AG04450 (cell line): ENCODE measurements at places on chromosomes 5 and 9.

GRCh38 chr5:38316544-38317224 lies 58.3 kb downstream of the EGFLAM start:
- no peak for DNase-seq

DNA sequence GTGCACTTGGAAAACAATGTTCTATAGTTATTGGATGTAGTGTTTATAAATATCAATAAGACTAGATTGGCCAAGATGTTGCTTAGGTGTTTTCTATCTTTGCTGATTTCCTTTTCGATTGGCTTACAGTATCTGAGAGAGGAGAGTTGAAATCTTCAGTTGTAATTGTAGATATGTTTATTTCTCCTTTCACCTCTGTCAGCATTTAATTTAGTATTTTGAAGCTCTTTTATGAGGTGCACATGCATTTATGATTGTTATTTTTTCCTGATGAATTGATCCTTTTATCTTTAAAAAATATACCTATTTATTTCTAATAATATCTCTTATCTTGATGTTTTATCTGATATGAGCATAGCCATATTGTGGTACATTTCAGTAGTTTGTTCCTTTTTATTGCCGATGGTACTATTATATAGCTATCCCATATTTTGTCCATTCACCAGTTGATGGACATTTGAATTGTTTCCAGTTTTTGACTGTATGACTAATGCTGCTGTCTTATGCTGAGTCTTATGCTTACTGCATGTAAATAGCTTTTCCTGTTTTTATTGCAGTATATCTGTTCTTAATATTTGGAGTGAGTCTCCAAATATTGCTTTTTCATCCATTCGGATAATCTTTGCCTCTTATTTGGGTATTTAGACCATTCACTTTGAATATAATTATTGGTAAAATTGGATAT lies 34.7 kb downstream of the ERCC6L2 start:
- no peak for DNase-seq

GRCh38 chr9:114799925-114800324 lies 5.9 kb downstream of the TNFSF15 start:
- no peak for DNase-seq

DNA sequence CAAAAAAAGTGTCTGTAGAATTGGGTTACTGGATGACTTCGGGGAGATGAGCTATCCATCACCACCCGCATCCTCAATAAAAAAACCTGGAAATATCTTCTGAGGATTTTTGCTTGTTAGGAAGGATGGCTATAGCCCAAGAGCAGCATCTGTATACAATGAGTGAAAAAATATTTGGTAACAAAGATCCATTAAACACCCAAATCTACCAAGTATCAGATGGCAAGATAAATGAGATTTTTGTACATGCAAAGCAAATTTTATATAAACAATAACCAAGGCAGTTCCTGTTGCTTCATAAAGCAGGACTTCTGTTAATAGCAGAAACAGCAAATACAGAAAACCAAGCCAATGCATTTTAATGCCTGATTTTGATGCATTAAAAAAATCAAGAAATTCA lies 166.6 kb downstream of the SLC28A3 start:
- no peak for DNase-seq

DNA sequence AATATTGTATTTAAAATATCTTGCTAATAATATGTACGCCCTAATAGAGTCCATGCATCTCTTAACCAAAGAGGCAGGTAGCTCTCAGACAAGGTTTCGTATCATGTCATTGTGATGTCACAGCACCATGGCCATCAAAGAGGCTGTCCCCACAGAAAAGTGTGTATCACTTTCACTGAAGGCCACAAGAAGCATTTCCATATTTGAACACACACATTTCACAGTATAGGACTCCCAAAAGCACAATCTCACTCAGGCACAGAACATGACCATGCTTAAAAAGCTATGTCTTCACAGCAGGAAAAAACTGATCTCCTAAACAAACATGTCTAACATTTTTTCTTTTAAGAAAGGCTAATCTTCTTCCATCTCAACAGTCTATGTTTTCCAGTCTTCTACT lies 133.8 kb downstream of the DENND1A start:
- no peak for DNase-seq

- DNase-seq = no peak
Observed at GRCh38 chr5:95823218-95823737, 752 bp upstream of the GLRX start.

DNA sequence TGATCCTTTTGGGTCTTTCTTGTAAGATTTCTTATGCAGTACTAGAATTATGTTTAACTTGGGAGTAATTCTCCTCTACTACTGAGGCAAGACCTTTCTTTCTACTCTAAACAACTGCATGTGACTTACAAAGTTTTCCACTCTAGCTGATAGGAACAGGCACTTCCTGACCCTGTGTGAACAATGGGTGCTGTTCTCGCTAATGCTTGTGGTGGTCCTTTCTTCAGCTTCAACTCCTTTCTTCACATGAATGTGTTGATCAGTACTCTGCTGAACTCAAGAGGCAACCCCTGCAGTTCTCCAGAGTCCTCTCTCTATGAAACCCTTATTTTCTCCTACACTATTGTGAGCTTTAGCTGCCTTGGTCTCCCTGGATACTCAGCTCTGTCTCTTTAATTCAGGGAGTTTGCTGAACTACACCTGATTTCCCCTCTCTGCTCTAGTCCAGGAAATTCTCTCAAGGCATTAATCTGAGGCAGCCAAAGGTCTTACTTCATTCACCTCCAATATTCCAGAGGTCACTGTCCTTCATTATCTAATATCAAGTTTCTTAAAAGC lies 484.6 kb upstream of the PIK3R1 start:
- no peak for DNase-seq

DNA sequence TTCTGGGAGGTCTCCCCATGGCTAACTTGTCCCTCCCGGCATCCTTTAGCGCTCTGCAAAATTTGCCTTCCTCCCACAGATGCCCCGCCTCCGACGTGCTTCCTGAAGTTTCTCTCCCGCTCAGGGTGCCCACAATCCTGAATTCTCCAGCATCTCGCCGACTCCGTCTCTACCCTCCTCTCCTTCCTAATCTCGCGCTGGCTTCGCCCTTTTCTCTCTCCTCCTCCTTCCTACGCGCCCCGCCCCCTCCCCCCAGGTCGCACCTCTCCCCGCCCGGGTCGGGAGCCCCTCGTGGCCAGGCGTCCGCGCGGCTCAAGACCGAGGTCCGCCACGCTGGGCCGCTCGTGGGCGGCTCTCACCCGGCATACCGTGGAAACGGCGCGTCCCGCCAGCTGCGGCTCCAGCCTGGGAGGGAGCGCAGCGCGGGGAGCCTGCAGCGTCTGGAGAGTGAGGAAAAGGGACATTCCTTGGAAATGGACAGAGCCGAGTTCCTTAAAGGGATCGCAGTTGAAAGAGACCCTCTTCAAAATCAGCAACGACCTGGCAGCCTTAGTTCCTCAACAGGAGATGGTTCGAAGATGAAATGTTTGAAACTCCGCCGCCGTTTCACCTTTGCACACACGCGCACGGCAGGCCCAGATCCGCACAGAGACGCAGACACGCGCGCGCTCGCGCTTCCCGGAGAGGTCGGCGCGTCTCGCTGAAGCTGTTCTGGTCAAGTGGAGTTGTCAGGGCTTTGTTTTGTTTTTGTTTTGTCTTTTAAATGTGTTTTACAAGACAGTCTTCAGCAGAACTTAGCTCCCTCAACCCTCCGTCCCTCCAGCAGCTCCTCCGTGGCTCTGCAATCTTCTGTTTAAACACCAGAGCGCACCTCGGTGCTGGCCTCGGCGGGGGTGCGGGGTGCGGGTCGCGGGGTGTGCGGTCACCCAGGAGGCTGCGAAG lies 5.0 kb upstream of the IRX2 start:
- no peak for DNase-seq

- DNase-seq = no peak
Observed at GRCh38 chr9:32787816-32788215, 4.5 kb downstream of the TMEM215 start.

- DNase-seq = peak; percentile 67
Observed at GRCh38 chr5:15929611-15930263, 249.9 kb downstream of the MARCHF11 start.

DNA sequence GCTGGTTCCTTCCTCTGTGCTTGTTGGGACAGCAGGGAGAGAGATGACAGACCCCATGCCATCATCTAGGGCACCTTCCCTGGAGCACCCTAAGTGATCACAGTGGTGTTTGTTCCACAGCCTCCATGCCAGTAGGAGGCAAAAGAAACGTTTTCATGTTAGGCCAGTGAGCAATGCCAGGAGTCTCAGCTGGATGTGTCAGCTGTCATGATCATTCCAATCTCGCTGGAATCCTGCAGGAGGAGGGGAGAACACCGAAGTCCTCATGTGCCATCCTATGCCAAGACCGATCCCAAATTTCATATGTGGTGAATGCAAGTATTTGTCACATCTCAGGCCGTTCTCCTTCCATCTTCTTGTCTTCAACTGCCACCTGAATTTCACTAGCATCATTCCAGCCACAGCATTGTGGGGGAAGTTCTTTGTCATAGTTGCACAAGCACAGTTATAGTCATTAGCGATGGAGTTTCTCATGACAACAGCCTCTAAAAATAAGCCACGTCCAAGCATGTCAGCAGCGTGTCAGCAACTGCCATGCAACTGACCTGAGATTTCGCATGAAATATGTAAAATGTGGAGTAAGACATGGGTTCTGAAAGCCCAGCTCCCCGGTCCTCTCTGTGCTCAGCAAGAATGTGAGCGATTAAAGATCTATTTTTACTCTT lies 97.2 kb upstream of the DNAH5 start:
- DNase-seq = no peak

DNA sequence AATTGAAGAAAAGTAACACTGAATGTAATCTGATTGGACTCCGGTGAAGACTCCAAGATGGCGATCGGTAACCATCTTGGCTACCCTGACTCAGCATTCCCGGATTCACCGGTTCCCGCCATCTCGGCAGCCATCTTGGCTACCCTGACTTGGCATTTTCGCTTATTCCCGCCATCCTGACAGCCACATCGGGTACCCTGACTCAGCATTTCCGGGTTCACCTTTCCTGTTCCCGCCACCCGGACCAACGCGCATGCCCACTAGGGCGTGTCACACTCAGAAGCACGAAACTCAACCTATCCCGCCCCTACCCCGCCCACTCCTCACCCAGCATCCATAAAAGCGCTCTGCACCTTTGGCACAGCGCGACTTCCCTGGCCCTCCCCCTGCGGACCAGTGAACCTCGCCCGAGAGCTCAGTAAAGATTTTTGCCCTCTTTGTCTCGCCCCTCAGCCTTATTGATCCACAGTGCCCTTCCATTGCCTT lies 17.2 kb downstream of the SPTLC1 start:
- DNase-seq = no peak

- no peak for DNase-seq
Observed at GRCh38 chr5:110401881-110402280, 324.6 kb downstream of the TMEM232 start.

- no peak for DNase-seq
Observed at GRCh38 chr9:13034694-13035002, 244.8 kb downstream of the MPDZ start.

DNA sequence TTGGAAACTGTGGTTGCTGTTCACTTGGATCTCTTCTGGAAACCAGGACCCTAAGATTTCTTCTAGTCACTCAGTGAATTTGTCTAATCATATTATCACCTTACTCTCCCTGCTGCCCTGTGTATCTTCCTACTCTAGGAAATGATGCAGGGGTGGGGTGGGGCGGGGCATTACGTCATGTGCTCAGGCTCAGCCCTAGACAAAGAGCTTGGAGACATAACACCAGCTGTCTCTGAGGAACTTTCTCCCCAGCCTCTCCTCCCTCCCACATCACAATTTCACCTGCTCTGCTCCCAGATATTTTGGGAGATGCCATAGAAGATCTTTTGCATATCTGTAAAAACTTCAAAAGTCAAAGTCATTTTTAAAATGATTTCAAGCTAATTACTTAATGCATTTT lies 470.4 kb downstream of the ZSWIM6 start:
- no peak for DNase-seq

DNA sequence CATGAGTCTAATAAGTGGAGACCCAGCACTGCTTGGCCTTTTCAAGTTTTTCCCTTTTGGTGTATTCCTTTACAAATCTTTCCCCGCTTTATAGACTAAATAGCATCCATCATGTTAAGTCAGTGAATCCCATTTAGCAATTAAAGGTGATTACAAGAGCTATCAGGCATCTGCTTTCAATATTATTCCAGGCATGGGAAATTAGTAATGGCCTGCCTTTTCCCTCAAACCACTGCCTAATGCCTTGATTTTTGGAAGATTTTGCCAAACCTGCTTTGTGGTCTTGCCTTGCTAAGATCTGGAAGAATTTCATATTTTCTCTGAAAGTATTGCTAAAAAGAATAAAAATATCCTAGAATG lies 102.8 kb upstream of the GNA14 start:
- DNase-seq = no peak

GRCh38 chr5:67243349-67243748 lies 46.8 kb upstream of the CD180 start:
- DNase-seq = no peak

GRCh38 chr9:78573205-78573604 lies 276.3 kb downstream of the PSAT1 start:
- no peak for DNase-seq

DNA sequence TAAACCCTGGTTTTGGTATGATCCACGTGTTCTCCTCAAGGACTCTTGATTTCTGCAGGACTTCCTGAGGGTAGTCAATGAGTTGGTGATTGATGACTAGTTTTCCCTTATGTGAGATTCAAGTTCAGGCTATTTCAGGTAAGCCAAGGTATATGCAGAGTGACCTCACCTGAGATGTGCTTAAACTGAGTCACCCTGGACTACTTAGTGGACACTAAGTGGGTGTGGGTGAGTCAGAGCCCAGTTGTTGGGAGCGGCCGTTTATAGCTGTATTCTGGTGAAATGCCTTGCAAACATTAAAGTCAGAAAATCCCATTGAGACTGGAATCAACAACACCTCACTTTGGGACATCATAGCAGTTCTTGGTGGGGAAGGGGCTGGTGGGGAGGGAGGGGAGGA lies 62.9 kb downstream of the SLC28A3 start:
- DNase-seq = no peak

DNA sequence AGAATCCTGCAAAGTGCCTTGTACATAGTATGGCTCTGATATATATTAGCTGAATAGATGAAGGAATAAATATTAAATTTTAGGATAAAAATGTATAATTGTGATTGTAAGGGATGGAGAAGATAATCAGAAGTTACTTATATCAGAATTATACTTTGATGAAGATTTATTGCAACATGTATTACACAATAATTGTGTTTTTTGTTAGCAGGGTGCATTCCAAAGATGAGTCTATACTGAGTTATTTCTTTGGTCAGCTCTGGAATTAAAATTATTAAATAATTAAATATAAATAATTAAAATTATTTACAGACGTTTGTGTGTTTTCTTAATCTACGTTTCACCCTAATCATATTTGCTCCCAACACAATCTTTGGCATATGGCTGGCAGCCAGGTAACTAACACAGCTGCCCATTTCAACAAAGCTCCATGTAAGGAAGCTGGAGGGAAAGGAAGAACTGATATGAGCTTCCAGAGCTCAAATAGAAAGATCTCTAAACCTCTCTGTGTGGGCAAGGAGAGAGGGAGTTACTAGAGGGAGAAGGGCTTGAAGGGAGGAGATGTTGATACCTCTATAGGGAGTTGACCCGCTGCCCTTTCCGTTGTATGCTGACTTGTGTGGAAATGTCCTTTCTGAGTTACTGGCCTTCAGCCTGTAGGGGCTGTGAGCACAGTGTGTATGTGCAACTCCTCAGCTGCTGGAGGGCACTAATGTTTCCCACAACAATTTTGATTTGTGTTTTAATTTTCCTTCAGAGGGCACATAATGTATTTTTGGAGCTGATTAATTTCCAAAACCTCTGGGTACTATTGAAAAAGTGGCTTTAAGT lies 403.4 kb downstream of the MAN2A1 start:
- DNase-seq = no peak
